ENCODE measurements at places on chromosomes 3 and 15. TPM values are rescaled to one million over a fixed set of nuclear protein-coding genes. Genes with fewer than 3 reads are reported as not detected.

GRCh38 chr3:21718161-21718765, 32.7 kb downstream of the ZNF385D start:
- DNase-seq = peak; percentile 99

DNA sequence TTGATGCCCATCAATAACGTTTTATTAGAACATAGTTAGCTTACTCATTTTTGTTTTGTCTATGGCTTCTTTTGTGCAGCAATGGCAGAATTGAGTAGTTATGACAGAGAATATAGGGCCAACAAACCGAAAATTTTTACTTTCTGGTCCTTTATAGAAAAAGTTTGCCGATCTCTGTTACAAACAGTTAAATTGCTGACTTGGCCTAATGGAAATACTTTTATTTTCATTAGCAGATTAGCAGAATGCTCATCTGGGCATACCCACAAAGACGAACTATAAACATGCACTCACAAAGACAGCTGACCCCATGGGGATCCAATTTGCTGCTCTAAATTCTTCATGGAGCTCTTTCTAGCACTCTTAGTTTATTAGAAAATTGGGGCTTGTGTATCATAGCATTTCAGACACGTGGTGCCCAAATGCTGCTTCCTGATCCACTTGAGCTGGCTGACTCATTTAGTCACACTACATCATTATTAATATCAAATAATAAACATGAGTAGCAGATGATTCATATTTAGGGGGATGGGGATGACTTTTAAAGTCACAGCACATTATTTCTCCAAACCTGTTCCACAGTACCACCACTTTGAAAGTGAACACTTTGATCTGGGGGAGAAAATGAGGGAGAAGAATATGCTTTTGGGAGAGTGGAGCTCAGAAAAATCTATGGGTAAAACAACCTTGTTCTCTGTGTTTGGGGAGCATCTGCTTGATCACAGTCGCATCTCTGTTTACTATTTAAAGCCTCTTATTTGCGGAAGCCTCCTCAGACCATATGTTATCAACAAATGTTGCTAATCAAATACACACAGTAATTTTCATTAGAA, 228.1 kb upstream of the FEZF2 start:
- no peak for DNase-seq

Gene CPLX3
- total RNA-seq = not detected

Gene SERINC4
- 0.05 TPM for total RNA-seq

- no peak for DNase-seq
Measured at GRCh38 chr3:186352369-186352768, 9.7 kb downstream of the DGKG start.

Measured in renal cortical epithelial cell (primary cell).